ENCODE measurements at places on chromosomes 7 and 10.

DNA sequence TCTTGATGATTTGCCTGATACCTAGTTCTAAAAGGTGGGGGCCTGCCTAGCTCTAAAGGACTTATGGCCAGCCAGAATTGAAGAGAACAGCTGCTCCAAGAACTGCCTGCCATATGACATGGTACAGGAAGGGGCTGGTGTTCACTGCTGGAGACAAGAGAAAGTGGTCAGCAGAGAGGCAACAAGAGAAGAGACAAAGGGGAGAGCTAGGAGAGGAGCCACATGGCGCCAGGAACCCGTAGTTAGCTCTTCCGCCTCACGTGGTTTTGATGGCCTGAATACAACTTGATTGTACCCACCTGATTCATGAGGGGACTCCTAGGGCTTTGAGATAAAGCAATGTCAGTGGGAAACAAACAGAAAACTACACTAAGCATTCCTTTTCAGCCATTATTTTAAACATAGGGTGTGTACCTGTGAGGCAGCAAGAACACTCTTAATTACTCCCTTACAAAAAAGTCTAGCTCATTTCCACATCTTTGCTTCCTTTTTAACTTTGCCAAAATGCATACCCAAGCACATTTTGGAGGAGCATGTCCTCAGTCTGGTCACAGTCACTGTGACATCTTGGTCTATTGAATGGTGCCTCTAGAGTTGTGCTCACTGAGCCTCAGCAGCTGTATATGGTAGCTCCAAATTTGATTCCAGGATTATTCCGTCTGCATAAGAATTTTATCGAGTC lies 71.6 kb downstream of the CCDC71L start:
- no peak for DNase-seq

GRCh38 chr10:114761205-114762193 lies 60.1 kb upstream of the FHIP2A start:
- DNase-seq, result no peak

DNA sequence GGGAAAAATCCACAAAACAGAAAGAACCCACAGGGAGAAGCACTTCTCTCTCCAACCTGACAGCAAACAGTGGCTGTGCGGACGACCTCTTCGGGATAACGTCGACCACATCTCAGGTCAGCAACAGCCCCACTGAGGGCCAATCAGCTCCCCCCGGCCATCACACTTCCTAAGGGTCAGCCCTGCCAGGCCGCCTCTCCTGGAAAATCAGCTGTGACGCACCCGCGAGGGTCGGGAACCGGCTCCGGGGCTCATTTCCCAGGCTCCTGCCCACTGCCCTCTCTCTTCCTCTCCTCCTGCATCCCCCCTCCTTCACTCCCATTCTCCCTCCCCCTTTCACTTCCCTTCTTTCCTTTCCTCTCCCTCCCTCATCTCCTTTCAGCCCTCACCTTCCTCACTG lies 118.3 kb downstream of the DIP2C start:
- no peak for DNase-seq

- DNase-seq, result no peak
Observed at GRCh38 chr7:77413128-77413527, 3.0 kb downstream of the GSAP start.

- peak; percentile 47 for DNase-seq
Observed at GRCh38 chr10:119198438-119198837, 8.9 kb upstream of the GRK5 start.

DNA sequence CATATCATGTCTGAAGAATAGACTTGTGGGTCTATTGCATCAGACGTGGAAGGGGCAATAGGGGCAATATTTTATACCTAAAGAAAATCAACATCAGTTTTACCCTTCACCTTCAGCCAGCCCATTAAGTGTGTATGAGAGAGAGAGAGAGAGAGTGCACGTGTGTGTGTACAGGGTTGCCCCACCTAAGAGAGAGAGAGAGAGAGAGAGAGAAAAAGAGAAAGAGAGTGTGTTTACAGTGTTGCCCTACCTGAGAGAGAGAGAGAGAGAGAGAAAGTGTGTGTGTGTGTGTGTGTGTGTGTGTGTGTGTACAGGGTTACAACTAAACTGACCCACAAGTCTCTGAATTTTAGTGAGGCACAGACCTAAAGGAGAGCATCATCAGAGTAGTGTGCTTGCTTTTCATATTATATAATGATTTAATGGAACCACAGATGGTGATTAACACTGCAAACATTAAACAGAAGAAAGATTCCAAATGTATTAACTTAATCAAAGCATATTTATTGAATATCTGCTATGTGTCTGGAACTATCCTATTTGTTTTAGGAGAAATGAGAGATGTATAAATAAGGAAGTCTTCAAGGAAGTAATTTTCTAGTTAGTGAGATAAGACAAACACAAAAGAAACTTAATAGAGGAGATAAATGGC lies 66.8 kb downstream of the CD36 start:
- DNase-seq, result no peak

GRCh38 chr7:88522771-88523293 lies 216.1 kb upstream of the STEAP4 start:
- no peak for DNase-seq

DNA sequence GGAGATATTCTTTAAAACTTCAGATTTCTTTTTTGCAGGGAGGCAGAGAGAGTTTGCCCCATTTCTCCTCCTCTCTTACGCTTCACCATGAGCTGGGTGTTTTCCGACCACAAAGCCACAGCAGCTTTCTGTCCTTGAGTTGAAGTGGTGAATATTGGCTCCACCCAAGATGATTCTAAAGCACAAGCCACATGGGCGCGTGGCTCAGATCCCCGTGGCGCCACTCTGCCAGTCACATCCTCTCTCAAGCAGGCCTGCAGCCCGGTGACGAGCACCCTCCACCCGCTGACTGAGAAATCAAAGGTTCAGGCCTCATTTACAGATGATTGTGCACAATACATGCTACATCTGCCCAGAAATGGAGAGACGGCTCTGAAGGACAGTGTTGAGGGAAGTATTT lies 27.6 kb upstream of the RNF32 start:
- DNase-seq, result peak; percentile 81

DNA sequence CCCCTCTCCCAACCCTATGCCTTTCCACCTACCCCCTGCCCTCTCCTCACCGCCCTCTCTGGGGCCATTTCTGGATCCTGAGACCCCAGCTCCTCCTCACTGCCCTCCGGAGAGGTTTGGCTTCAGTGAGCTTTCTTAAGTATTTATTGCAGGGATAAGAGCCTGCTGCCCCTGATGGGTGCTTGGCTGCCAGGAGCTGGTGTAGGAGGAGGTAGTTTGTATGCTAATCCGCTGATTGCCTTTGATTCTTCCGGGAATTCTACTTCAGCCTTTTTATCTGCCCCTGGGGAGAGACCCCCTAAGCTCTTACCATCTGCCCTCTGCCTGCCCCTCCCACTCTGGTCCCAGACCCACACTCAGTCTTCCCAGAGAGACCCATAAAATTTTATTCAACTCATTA lies 263.5 kb upstream of the PODXL start:
- no peak for DNase-seq

- DNase-seq, result no peak
Observed at GRCh38 chr7:92504563-92504962, 23.8 kb downstream of the PEX1 start.

DNA sequence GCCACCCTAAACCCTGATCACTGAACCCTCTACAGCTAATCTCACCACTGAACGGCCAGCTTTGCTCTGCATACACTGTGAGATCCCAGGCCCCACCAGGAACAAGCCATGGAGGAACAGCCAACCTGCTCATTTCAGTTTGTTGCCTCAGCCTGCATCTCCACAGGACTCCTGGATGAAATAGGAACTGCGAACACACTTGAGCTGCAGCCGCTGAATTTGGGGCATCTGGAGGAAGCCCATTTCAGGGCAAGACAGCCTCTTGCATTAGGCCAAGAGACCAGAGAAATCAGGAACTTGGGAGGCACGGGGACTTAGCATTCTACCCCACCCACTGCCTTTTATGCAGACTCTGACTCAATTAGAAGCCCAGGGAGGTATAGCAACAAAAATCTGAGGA lies 14.5 kb upstream of the EGR2 start:
- DNase-seq, result no peak

DNA sequence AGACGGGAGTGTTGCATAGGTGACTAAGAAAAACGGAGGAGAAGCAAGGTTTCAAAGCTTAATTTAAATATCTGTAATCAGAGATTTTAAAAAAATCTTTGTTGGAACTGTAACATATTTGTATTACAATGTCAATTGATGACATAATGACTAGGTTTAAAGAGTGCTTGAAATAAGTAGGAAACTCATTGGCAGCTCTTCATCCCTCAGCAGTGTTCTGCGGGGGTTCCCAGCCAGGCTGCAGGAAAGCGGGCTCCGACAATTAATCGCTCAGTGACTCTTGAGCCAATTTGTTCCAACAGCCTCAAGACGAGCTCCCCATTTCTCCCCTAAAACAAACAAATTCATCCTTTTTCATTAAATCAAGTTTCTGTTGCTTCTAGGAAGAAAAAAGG lies 22.6 kb downstream of the CPXM2 start:
- no peak for DNase-seq

- DNase-seq, result no peak
Observed at GRCh38 chr7:67637023-67637358, 640.4 kb downstream of the TYW1 start.

GRCh38 chr10:11600280-11600679 lies 11.2 kb downstream of the USP6NL start:
- no peak for DNase-seq

- no peak for DNase-seq
Observed at GRCh38 chr10:122243550-122243949, 27.5 kb upstream of the BTBD16 start.

DNA sequence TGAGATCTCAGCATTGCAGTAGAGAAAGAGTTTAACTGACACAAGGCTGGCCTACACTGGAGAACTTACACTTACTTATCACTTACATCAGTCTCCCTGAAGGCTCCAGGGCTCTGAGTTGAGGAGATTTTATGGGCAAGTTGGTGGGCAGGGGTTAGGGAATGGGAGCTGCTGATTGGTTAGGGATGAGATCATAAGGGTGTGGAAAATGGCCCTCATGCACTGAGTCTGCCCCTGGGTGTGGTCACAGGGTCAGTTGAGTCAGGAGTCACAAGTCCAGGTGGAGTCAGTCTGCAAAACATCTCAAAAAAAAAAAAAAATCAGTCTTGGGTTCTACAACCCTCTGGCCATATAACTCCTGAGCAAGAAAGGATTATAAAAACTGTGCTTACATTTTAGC lies 60.5 kb downstream of the PPP1R17 start:
- DNase-seq, result no peak

DNA sequence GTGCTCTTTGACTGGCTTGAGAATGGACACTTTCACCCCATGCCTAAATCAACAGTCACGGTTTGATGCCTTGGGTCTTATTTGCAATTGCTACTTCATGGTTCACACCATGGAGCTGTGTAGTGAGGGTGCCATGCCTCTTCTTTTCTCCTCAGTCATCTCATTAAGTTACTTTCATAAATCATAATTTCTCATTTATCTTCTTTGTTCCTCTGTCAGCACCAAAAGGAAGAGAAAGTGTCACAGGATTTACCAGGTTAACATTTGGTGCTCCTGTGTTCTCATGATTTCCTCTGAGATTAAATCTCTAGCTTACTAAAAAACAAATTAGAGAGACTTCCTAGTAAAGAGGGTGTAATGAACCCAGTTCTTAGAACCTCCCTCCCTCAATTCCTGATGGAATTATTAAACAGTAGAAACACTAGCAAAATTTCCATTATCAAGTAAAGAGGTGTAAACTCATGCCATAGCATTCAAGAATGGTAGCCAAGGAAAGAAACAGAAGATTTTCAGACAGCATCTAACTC lies 75.7 kb downstream of the RAMP3 start:
- DNase-seq, result no peak

DNA sequence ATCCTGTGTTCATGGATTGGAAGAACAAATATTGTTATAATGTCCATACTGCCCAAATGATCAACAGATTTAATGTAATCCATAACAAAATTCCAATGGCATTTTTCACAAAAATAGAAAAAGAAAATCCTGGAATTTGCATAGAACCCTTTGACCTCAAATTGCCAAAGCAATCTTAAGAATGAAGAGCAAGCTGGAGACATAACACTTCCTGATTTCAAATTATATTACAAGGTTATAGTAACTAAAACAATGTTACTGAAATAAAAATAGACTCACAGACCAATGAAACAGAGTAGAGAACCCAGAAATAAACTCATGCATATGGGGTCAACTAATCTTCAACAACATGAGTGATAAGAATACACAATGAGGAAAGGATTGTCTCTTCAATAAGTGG lies 302.5 kb downstream of the PHTF2 start:
- DNase-seq, result no peak

DNA sequence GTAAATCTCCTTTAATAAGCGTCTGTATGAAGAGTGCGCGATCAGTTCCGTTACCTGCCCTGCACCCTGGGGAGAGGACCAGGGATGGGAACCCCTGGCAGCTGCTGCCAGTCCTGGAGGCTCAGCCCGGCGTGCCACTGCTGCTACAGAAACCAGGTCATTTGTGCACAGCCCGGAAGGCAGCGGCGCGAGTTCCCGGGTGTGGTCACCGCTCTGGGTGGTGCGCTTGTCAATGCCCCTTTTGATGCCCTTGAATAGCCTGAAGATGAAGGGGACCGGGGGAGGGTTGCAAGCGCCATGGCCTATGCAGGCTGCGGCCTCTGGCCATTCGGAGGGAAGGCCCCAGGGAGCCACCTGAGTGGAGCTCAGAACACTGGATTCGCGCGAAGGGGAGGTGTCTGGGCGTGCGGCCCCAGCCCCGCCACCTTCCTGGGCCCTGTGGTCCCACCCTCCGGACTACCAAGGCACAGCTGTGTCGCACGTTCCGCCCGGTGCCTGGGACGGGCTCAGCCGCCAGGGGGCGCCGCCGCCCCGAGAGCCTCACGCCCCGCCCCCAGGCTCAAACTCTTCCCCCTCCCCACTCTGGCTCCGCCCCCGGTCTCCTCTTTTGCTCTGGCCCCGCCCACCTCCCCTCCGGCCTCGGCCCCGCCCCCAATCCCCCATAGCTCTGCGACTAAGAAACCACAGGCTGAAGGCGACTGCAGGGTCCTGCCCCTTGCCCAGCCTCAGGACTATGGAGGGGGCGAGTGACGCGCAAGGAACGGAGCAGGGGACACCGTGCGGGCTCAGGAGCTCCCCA lies 16.5 kb downstream of the AP5Z1 start:
- peak; percentile 77 for DNase-seq

DNA sequence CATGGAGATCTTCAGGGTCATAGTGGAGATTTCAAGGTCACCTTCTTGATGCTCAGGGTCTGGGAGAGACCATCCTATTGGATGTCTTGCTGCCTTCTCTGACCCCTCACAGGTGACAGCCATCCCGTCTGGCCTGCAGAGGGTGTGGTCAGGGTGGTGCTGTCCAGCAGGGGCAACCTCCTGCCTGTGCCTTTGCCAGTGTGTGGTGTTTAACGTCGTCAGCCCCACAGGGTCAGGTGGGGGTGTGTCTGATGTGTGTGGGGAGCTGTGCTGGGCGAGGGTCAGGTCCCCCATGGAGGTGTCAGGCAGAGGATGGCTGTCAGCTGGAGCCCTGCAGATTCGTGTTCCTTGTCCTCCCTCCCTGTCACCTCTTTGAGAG lies 16.5 kb downstream of the ADCY1 start:
- DNase-seq, result no peak

DNA sequence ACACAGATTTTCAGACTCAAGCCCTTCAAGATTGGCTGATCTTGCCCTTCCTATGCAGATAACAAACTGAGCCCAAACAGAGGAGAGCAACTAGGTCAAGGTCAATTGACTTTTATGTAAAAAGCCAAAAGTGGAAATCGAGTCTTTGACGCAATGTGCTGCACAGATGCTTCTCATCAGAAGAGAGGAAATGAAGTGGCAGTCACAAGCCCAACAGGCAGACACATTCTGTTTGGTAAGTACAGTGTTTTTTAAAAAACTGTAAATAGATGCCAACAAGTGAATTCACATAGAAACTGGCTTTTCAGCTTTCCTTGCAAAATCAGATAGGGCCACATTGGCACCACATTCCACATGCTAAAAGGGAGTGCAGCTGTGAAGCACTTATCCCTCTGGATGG lies 606.6 kb downstream of the KCNMA1 start:
- DNase-seq, result no peak
